ENCODE measurements at places on chromosomes 11 and 22.

DNA sequence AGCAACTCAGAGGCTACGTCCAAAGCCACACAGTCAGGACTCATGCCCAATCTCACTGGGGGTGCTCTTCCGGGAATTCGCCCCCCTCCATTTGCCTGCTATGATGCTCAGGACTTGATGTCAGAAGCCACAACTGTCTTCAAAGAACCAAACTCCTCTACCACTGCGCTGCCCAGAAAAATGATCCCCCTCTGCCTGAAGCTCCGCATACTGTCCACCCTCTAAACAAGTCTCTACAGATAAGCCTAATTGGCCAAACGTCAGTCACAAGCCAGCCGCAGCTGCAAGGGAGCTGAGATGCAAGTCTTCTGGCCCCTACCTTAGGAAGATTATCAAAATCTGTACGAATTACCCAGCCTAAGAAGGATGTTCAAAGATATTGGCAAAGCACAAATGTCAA, 294.6 kb downstream of the BUD13 start:
- DNase-seq: no peak

GRCh38 chr11:6129635-6130034, 22.2 kb downstream of the OR56B4 start:
- no peak for DNase-seq

DNA sequence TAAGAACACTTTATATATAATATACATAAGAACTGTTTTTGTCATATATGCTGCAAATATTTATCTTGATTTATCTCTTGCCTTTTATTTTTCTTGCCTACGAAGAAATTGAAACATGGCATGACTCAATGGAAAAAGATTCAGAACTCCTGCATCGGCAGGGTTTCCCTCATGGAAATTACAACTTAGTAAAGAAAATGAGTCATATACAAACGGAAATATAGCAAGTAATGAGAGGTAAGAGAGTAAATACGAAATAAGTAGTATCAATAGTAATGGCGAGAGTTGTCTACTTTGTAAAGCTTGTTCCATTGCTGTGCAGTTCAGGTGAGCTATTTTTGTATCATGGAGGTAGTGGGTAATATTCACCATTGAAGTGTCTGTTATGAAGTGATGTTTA, 350.4 kb downstream of the DDX10 start:
- DNase-seq: no peak

DNA sequence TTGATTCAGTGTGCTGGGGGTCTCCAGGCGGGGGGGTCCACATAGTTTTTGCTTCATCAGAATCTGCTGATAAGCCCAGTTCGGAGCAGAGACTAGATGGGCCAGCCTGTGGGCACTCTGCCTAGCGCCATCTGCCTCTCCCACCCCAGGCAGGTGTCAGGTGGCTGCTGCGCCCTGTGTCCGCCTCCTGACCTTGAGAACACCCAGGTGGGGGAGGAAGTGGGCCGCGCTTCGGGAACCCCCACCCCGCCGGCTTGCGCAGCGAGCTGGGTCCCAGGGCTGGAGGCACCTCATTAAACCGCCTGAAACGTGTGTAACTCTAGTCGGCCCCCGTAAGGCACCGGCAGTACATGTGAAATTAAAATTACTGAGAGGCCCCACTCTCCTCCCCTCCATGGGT, 113.6 kb downstream of the KCNQ1 start:
- DNase-seq: no peak

DNA sequence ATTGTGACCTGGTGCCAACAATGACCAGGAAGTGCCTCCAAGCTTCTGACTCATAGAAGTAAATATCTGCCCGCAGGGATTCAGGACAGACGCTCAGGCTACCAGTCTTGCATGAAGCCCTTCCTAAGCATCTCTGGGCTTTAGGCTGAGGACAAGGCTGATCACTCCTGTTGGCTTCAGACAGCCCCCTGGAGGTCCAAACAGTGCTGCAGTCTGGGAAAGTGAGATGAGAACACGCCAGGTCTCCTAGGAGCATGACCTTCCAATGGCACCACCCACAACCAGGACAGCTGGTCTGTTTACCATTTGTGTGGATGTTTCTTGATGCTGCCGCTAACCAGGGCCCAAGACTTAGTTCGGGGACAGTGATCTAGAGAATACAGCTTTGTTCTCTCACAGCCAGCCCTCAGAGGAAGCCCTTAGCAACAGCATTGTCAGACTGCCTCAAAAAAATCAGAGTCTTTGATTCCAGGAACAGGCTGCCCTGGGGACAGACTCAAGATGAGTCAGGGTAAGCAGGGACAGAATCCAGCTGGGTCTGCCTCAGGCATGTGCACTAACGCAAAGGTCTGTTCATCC, 111.2 kb downstream of the ZNF280B start:
- no peak for DNase-seq

DNA sequence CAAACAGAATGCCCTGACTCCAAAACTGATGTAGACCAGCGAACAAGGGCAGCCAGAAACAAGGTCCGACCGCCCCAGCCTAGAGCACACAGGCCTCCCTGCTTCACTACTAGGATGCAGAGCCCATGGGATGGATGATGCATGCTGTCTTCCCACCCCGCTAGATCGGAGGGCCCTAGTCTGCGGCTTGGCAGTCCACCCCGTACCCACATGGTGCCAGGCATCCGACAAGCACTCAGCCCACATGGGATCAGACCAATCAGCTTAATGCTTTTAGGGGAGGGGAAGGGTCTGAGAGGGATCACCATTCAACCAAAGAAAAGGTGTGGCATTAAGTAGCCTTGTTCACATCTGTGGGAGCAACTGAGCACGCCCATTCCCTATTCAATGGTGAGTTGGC, 30.6 kb downstream of the PISD start:
- DNase-seq: peak; percentile 15

GRCh38 chr11:122207505-122207904, 91.5 kb upstream of the BLID start:
- DNase-seq: peak; percentile 13

DNA sequence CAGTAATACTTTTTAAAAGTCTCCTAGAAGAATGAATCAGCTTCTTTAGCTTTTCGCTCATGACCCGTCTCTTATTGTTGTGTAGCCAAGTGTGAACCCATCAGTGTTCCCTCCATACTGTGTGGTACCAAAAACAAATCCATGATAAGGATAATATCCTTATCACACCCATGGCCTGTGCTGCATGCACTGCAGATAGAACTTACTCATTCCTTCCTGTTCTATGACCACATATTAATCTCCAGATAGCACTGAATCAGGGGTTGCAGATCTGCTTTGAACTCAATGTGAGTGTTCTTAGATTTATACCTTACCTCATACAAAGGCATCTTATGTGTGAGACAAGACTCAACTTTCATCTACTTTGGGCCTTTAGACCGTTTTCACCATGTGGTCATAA, 373.4 kb downstream of the JRKL start:
- DNase-seq: no peak

- DNase-seq: no peak
Observed at GRCh38 chr22:25027043-25027906, 74.8 kb downstream of the KIAA1671 start.

GRCh38 chr22:37519268-37520195, at the start of gene CARD10:
CARD10 (minus strand) TSS chr22:37519415; CDS start chr22:37519200, 215 bp downstream.
- DNase-seq: peak; percentile 66

DNA sequence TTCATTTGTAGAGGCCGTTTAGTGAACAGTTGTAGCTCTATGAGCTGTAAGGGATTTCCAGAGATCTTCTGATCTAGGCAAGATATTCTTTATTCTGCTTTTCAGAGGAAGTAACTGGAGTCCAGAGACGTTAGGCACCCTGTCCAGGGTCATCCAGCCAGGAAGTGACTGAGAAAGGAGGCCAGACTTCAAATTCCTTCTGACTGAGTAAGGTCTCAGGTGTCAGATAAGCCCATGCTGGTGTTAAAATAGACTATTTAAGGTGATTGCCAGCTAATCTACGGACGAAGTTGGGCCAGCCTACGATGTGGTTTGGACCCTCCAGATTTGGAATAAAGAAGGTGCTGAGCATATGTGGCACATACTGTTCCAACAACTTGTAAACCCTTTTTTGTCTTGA, 54.6 kb downstream of the GRIK4 start:
- DNase-seq: peak; percentile 30

- DNase-seq: peak; percentile 50
Observed at GRCh38 chr22:28911777-28912669, 28.7 kb downstream of the ZNRF3 start.

GRCh38 chr11:75541193-75542087, 15.7 kb upstream of the GDPD5 start:
- no peak for DNase-seq

GRCh38 chr11:47243454-47243853, 5.2 kb downstream of the ACP2 start:
- no peak for DNase-seq

DNA sequence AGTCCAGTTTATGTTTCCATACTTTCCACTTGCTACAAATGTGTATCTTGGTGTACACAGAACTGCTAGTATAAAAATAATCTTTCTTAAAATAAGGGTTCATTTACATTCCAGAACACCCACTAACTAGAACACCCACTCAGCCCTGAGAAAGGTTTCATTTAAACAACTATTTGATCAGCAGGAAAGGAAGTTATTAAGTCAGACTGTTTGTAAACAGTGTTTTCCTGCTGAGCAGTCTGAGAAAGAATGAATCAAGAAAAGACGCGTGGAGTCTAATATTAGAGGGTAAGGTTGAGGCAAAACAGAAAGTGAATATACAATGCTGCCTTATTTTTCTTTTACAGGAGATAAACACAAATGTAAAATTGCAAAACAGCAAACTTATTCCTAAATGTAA, 32.7 kb downstream of the NARS2 start:
- no peak for DNase-seq

- no peak for DNase-seq
Observed at GRCh38 chr22:35638001-35638400, 10.2 kb upstream of the APOL6 start.

- no peak for DNase-seq
Observed at GRCh38 chr11:76808996-76809395, 25.8 kb downstream of the TSKU start.

GRCh38 chr11:27328614-27329013, 34.4 kb downstream of the CCDC34 start:
- DNase-seq: no peak

DNA sequence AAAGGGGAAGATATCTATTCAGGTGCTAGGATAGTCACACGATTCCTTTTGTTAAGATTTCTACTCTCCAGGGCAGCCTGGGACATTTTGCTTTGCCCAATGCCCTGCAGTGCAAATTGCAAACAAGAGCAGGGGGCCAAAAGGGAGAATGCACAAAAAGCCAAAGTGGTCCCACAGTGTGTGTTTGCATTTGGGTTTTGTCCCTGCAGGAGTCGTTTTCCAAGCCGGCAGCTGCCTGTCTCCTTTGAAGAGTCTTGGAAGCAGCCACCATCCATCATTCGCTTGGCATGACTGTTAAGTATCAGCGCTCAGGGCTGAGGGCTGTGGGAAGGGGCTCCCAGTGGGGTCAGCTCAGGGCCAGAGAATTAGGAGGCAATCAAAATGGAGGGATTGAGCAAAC, 184.7 kb downstream of the MIAT start:
- DNase-seq: no peak

- DNase-seq: no peak
Observed at GRCh38 chr22:36938028-36938425, 24.6 kb downstream of the CSF2RB start.

DNA sequence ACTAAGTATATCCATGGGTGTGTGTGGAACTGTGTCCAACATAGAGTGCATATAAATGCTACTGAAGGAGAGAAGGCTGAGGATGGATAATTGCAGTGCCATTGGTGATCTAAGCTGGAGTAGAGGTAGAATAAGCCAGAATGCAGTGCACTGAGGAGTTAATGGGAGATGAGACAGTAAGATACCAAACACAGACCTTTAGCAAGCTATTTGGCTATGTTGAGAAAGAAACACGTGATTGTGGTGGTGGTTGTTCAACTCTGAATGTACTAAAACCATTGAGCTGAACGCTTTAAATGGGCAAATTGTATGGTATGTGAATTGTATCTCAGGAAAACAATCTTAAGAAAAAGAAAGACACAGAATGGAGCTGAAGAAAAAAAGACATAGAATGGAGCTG, 22.8 kb downstream of the JAML start:
- DNase-seq: no peak

DNA sequence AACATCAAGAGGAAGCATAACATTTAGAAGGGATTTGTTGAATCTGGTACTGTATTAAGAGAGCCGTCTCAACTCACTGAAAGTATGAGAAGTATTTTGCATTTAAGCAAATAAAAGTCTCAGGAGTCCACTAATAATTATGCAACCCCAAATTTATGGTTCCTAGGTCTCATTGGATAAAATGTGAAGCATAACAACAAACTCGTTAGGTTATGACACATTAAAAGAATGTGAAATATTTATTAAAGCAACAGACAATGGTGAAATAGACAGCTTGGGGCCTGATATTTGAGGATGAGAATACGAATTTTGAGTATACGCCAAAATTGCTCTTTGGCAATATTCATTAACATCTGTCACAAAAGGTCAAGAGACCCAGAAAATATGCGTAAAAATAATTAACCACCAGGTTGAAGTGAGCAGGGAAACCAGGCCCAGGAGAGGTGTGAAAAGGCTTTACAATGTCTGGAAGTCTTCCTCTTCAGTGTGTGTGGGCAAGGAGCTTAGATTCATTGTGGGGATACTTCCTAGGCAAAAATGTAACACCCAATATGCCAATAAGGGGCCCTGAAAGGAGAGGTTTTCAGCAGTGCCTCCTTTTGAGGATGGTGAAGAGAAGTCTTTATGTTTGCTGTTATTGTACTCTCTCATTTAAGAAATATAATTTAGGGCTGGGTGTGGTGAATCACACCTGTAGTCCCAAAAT, 89.2 kb downstream of the FDX1 start:
- DNase-seq: no peak

GRCh38 chr11:22192289-22192641, 620 bp upstream of the ANO5 start:
- DNase-seq: peak; percentile 12

GRCh38 chr11:44529895-44530412, 35.5 kb upstream of the CD82 start:
- DNase-seq: no peak

GRCh38 chr11:14111496-14111895, 149.0 kb downstream of the SPON1 start:
- no peak for DNase-seq

GRCh38 chr22:39214006-39214382, 30.8 kb downstream of the PDGFB start:
- peak; percentile 3 for DNase-seq

- DNase-seq: no peak
Observed at GRCh38 chr11:131874070-131874469, 503.7 kb downstream of the NTM start.

DNA sequence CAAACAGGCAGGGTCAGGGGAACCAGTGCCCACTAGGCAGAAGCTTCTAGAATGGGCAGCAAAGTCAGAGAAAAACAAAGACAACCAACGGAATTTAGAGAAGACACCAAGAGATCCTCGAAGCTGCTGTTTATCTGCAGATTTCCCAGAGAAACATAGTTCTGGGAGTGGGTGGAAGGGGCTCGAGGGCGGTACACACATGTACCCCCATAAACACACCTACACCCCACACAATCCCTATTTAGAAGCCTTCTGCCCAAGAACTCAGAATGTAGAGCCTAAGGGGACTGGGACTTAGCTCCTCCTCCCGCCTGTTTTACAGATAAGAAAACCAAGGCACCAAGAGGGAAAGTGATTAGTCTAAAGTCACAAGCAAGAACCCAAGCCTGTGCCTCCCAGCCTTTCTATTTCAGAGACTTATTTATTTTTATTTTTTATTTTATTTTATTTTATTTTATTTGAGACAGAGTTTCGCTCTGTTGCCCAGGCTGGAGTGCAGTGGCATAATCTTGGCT, 6.4 kb downstream of the NPTXR start:
- no peak for DNase-seq
